ENCODE measurements at places on chromosomes 6 and 20. TPM values are rescaled to one million over a fixed set of nuclear protein-coding genes. Genes with fewer than 3 reads are reported as not detected.

MYT1 gene
- total RNA-seq: not detected

TMEM239 gene
- total RNA-seq: not detected

SLC12A5 gene
- total RNA-seq: not detected

RTF2 gene
- 63.7 TPM for total RNA-seq

HLA-DOB gene
- total RNA-seq: 0.30 TPM

Measured in bronchus fibroblast of lung (primary cell).